HepG2 (cell line): ENCODE measurements at places on chromosomes 3 and 15. TPM values are rescaled to one million over a fixed set of nuclear protein-coding genes. Genes with fewer than 3 reads are reported as not detected.

- H3K27ac ChIP-seq: no peak overlapping the region
- H3K4me3 ChIP-seq: no peak overlapping the region
- no peak for DNase-seq
- H3K36me3 ChIP-seq: no peaks in the 10 kb centered on the region
Observed at GRCh38 chr3:39426312-39426711, 19.8 kb downstream of the RPSA start.

DNA sequence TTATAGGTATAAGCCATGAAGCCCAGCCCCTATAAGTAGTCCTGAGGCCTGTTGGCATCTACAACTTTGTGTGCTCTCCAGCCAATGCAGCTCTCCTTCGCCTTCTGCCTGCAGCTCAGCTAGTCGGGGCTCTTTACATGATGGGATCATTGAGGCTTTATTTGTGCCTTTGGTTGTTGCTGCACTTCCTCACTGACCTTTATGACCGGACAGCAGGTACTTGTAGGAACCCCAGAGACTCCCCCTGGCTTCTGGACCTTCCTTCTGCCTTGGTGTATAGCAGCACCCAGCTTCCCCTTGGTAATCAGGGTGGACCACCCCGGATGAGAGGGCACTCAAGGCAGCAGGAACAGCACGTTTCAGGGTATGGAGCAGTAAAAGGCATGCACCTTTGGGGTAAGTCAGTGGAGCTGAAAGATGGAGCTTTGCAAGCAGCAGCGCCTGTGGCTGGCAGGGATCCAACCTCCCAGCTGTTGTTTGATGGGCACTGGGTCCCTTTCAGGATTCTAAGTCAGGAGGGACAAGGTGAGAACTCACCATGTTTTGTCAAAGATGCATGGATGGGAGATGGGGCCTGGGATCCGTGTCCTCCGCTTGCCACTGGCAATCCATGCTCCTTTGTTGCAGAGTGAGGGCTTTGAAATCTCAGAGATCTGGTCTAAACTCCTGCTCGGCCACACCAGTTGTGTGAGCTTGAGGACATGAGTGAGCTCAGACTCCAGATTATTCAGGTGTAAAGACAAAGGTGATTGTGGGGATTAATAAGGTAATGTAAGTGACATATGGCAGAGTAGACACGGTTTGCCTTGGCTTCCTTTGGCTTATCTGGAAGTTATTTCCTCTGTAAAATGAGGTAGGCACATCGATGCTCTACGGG lies 65.1 kb upstream of the KLF13 start:
- H3K4me1 ChIP-seq: peaks cover 68% of the 10 kb centered on the region
- no peak overlapping the region for H3K27ac ChIP-seq
- H3K4me3 ChIP-seq: no peak overlapping the region
- no peaks in the 10 kb centered on the region for H3K27me3 ChIP-seq

DNA sequence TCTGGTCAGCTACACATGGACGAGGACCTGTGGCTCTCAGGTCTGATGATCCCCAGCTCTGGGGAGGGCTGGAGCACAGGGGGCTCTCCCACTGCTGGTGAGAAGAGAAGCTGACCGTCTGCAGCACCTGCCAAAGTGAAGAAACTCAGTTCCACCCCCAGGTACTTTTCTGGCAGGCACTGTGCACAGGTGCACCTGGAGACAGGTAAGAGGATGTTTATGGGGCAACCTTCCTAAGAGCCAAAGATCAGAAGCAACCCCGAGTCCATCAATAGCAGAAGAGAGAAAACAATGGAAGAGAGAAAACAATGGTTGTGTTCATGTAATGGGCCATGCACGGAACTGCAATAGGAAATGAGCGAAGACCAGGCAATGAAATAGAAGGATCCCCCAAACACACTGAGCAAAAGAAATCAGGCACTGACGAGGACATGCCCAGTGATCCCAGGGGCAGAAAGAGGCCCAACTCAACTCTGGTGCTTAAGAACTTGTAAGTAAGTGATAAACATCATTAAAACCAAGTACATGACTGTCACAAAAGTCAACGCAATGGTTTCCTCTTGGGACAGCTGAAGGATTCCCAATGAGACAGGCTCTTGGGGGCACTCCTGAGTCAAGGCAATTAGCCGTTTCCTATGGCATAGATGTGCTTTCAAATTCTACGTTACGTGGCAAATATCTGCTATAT lies 95.0 kb upstream of the ALDH1A3 start:
- H3K4me1 ChIP-seq: no peaks in the 10 kb centered on the region
- H3K36me3 ChIP-seq: no peaks in the 10 kb centered on the region
- H3K27ac ChIP-seq: no peak overlapping the region
- no peaks in the 10 kb centered on the region; the same call in 1 of the 2 replicates for H3K27me3 ChIP-seq
- H3K4me3 ChIP-seq: no peak overlapping the region

DNA sequence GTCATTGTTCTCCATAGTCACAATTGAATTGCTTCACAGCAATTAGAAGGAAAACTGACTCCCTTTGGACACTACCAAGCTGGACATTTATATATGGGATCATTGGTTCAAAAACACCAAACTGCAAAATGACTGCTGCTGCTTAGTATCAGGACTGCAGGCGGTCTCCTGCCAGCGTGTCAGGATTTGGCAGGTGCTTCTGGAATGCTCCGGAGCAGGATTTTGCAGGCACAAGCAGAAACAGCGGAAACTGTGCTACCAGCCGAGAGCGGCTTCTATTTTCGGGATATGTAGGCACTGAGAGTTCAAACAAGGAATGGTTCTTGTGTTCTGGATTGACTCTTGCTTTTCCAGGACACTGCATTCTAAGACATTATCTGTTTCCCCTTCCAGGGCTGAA lies 95.5 kb downstream of the SSR3 start:
- H3K4me1 ChIP-seq: no peaks in the 10 kb centered on the region
- no peak for DNase-seq
- H3K27me3 ChIP-seq: peaks cover 5% of the 10 kb centered on the region; the same call in 2 of the 3 replicates
- no peaks in the 10 kb centered on the region for H3K36me3 ChIP-seq
- no peak overlapping the region for H3K27ac ChIP-seq

GRCh38 chr15:57114070-57114469 lies 195.6 kb downstream of the TCF12 start:
- no peak for DNase-seq
- H3K27me3 ChIP-seq: no peaks in the 10 kb centered on the region
- H3K4me1 ChIP-seq: peaks cover 23% of the 10 kb centered on the region
- no peak overlapping the region for H3K27ac ChIP-seq

DNA sequence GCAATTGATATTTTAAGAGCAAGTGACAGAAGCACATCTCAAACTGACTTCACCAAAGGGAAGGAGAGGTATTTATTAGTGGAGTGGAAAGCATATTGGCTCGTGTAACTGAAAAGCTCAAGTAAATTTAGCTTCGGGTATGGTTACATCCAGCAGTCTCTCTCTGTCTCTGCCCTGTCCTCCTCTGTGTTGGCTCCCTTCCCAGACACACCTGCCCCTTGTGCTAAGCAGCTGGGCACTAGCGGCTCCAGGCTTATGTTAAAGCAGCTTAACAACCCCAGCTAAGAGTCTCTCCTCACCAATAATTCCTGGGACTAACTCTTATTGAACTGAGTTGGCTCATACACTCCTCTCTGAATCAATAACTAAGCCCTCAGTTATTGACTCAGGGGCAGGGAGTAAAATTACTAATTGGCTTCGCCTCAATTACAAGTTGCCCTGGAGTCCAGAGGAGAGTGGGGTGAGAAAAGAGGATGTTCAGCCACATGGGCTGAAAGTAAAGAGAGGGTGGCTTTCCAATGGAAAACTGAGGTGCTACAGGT lies 12.8 kb upstream of the SH3BP5 start:
- H3K4me3 ChIP-seq: no peak overlapping the region
- no peaks in the 10 kb centered on the region; the same call in 1 of the 2 replicates for H3K27me3 ChIP-seq
- DNase-seq: no peak
- H3K27ac ChIP-seq: no peak overlapping the region
- no peaks in the 10 kb centered on the region for H3K36me3 ChIP-seq

DNA sequence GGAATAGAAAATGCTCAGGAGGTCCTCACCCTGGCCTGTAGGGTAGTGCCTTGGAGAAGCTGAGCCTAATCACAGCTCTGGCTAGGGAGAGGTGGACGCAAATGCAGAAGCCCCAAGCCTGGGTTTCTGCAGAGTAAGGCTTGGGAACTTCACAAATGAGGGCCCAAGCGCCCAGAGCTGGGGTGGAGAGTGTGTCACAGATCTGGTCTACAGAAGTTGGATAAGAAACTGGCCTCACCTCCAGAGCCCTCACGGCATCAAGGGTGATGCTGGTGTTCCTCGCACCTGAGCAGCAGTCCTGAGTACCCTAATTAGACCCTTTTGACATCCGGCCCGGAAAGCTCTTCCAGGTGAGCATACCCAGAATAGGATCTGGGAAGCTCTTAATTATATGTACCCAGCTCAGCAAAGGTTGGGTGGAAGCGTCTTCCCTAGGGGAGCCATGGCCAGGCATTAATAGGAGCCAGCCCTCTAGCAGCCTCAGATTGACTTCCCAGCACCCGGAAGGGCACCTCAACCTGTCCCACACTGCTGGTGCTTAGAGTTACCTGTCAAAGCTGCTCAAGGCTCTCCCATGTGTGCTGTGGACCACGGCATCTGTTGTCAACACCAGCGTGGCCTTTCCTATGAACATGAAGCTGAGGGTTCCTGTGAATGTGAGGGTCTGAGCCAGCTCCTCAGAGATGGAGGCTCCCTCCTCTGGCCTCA lies 31.8 kb downstream of the RBM5 start:
- H3K27me3 ChIP-seq: peaks cover 6% of the 10 kb centered on the region; the same call in 2 of the 3 replicates
- peaks cover 50% of the 10 kb centered on the region for H3K36me3 ChIP-seq
- H3K4me3 ChIP-seq: no peak overlapping the region

DNA sequence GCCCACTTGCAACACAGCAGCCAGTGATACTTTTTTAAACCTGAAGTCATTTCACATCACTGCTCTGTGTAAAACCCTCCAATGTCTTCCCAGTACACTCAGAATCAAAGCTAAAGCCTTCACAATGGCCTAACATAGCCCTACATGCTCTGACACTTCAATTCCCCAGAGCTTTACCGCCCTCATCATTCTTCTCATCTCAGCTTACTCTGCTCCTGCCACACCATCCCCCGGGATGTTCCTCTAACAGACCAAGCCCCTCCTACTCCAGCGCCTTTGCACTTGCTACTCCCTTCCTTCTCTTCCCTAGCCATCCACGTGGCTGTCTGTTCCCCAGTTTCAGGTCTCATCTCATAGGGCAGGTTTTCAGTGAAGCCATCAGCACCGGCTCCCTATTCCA lies 194.0 kb downstream of the SSR3 start:
- no peak overlapping the region for H3K27ac ChIP-seq
- no peaks in the 10 kb centered on the region for H3K27me3 ChIP-seq
- no peaks in the 10 kb centered on the region for H3K36me3 ChIP-seq
- H3K4me1 ChIP-seq: no peaks in the 10 kb centered on the region

- no peak overlapping the region for H3K4me3 ChIP-seq
- no peaks in the 10 kb centered on the region for H3K27me3 ChIP-seq
- no peaks in the 10 kb centered on the region for H3K36me3 ChIP-seq
- no peak overlapping the region for H3K27ac ChIP-seq
Observed at GRCh38 chr3:42366550-42366949, 43.9 kb downstream of the LYZL4 start.

GRCh38 chr15:62894322-62895085 lies 148.0 kb upstream of the TPM1 start:
- H3K36me3 ChIP-seq: no peaks in the 10 kb centered on the region
- DNase-seq: no peak
- H3K27ac ChIP-seq: no peak overlapping the region
- no peaks in the 10 kb centered on the region for H3K27me3 ChIP-seq
- H3K4me3 ChIP-seq: no peak overlapping the region
- H3K4me1 ChIP-seq: peaks cover 61% of the 10 kb centered on the region

- no peak overlapping the region for H3K27ac ChIP-seq
- DNase-seq: no peak
- no peak overlapping the region for H3K4me3 ChIP-seq
- H3K36me3 ChIP-seq: no peaks in the 10 kb centered on the region
- H3K4me1 ChIP-seq: no peaks in the 10 kb centered on the region
Observed at GRCh38 chr3:168422843-168423242, 327.1 kb upstream of the GOLIM4 start.

DNA sequence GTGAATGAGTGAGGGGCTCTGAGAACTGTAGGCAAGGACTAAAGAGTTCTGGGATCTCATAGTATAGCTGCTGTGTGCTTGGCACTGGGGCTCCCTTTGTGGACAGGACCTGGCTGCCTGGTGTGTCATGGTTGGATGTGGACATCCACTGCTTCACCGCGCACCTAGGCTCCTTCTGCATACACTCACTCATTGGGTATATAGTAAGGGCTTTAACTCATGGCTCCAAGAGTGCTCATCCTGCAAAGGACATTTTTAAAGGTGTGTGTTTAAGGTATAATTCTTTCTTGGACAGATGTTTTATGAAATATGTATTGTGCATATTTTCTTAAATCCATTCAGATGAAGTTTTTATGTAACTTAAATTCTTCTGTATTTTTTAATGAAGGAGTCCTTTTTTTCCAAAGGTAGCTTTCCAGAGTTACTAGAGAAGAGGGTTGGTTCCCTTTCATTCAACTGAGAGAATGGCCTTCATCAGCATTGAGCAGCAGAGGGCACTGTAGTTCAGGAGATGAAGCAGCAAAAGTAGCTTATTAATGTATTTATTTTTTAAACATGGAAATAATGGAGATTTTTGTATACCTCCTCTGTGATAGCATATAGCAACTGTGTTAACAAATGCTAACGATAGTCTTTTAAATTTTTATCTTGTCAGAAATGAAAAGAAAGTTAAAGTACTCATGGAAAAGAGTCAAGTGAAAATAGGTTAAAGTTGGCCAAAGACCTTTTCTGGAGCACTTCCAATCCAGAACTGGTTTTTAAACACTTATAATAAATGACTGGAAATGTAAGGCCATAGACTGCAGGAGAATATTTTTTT lies 25.2 kb downstream of the OXNAD1 start:
- no peaks in the 10 kb centered on the region for H3K4me1 ChIP-seq
- H3K27ac ChIP-seq: no peak overlapping the region
- peak; percentile 37 for DNase-seq
- no peaks in the 10 kb centered on the region for H3K27me3 ChIP-seq
- no peak overlapping the region for H3K4me3 ChIP-seq
- peaks cover 48% of the 10 kb centered on the region for H3K36me3 ChIP-seq

The SUMF1 gene
- total RNA-seq: 14.1 and 28.9 TPM in 2 replicates

The CASR gene
- not detected in 2 replicates for total RNA-seq

The CHRM5 gene
- not detected in 2 replicates for total RNA-seq

The LMOD3 gene
- total RNA-seq: not detected in 2 replicates

The TIMP4 gene
- total RNA-seq: 0.07 TPM in 1 of 2 replicates, not detected in the other

The C2CD4A gene
- 0.17 and 0.20 TPM in 2 replicates for total RNA-seq

The ATR gene
- 17.0 and 21.7 TPM in 2 replicates for total RNA-seq

The CCDC54 gene
- total RNA-seq: not detected in 2 replicates
